T-helper 22 cell (primary cell): ENCODE measurements at places on chromosomes 12 and 14.

DNA sequence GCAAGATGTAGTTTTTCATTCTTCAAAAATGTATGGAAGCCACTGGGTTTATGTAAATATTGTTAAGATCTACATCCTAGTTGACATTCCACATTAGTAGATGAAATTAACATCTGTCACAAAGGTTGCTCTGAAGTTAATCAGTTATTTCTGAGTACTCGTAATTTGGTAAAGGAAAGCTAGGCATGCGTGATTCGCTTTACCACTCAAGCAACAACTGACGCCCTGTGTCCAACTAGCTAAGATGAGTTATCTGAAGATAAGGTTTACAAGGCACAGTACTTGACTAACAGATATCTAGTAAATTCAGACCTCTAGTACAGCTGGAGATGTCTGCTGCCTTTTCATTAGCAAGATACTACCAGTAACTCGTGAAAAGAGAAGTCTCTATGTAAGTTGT is 14.1 kb downstream of the PRKD1 start:
- no peak for DNase-seq

DNA sequence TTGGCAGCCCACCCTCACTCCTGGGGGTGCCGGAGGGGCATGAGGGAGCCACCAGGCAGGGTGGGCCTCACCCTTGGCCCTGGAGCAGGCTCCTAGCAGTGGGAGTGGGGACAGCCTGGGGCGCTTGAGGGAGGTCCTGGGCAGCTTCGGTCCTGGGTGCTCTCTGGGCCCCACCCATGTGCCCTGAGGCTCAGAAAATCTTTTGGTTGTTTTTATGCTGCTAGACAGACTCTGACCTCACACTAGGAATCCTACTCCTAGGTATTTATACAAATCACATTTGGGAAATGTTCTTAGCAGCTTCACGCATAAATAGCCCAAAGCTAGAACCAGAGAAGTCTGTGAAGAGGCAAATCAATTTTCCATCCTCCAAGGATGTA is 10.9 kb upstream of the ULK1 start:
- no peak for DNase-seq

DNA sequence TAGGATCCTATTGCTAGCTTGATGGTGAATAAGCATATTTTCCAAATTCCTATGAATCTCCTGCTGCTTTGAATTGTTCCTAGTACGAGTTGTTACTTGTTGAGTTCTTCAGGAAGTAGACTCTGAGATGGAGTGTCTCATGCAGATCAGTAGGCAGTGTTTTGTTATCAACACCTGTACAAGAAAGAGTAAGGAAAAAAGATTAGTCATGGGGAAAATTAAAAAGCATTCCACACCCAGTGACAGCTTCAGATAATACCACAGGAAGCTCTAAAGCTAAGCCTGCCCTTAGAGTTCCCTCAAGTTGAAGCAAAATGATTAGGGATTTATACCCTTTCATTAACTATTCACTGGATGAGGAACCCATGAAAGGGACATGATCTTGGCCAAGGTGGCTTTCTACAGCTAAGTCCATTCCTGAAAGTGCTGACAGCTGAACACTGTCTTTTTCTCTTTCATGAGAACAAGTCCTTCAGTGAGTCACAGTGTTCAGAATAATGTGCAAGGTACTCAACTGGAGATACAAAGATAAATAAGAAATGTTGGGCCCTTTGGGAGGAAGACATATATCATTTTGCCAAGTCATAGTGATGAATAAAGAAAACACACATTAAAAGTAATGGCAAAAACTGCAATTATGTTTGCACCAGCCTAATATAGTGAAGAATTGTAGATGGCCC is 49.1 kb downstream of the CCER1 start:
- DNase-seq: no peak

DNA sequence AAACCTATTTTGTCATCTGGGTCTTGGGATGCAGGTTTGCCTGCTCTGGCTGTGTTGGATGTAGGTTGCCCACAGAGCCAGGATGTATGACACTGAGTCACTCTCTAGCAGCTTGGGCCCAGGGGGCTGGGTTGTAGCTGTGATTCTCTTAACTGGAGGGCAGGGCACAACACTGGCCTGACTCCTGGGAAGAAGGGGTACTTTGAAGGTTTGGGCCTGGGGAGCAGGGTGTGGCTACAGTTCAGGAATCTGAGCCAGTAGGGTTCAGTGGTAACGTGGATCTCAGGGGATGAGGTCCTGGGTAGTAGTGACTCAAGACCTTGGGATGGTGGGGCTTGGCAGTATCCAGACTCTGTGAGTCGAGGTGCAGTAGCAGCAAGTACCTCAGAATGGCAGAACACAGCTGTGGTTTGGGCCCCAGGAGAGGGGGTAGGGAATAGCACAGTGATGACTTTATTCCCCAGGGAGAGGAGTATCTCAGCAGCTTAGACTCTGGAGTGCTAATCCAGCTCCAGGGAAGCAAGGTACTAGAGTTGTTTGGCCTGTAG is 25.7 kb downstream of the TBC1D15 start:
- no peak for DNase-seq
